Skin of body (tissue), 3 donors: ENCODE measurements at places on chromosomes 1 and 21. TPM values are rescaled to one million over a fixed set of nuclear protein-coding genes. Genes with fewer than 3 reads are reported as not detected.

Gene CRP
- total RNA-seq, result not detected

Gene IFFO2
- 39.2 TPM for total RNA-seq

Gene MFSD2A
- 16.2 TPM for total RNA-seq

Gene AMY2A
- not detected for total RNA-seq

Gene KRTAP10-6
- not detected for total RNA-seq

Gene NPHS2
- total RNA-seq, result not detected

DNA sequence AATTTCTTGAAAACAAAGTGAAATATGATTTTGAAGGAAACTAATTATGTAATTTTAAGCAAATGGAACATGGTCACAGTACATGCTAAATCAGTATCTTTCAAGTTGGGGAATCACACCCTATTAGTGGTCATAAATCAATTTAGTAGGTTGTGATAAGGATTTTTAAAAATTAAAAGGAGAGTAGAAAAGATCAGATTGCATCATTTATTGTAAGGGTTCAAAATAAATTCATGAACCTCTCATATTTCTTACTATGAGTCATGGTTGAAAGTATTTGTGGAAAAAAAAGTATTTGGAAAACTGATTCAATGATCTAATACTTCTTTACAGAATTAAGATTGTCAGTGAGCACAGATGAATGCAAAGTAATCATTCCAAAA is 14.6 kb downstream of the ADSS2 start:
- DNase-seq, result no peak

DNA sequence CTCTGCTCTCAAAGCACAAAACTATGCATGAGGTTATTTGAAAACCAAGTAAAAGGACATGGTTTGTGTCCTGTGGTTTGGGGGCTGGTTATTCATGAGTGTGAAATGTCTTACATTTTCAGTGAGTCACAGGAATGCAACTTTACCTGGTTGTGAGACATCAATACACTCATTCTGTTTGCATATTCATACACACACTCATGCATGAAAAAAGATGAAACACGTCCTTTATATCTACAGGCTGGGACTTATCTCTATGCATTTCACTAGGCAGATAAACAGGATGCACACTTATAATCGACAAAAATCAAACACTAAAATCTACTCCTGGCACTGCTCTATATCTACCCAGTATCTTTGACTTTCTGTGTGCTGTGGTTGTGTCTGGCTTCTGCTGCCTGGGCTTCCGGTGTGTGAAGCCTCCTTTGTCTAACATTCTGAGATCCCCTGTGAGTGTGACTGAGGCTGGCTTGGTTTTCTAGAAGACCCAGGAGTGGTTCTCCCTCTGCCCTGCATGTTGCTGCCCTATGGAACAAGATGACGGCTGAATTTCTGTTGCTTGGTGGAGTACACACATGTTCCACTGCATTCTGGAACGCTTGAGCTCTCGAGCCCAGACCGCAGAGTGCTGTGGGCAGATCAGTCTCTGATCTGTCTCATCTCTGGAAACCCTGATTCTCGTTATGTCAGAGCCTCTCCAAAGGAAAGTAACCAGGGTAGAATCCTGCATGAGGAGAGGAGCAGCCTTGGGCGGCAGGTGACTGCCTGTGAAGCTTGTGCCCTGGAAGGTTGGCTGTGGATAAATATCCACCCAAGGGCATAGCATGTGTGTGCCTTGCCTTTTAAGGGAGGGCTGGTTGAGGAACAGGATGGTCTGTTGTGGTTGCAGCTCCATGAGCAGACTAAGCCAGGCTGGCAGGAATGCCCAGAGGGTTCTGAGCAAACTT is 19.7 kb upstream of the FASLG start:
- no peak for DNase-seq

GRCh38 chr1:240464099-240464498 is 147.9 kb downstream of the GREM2 start:
- no peak for DNase-seq

DNA sequence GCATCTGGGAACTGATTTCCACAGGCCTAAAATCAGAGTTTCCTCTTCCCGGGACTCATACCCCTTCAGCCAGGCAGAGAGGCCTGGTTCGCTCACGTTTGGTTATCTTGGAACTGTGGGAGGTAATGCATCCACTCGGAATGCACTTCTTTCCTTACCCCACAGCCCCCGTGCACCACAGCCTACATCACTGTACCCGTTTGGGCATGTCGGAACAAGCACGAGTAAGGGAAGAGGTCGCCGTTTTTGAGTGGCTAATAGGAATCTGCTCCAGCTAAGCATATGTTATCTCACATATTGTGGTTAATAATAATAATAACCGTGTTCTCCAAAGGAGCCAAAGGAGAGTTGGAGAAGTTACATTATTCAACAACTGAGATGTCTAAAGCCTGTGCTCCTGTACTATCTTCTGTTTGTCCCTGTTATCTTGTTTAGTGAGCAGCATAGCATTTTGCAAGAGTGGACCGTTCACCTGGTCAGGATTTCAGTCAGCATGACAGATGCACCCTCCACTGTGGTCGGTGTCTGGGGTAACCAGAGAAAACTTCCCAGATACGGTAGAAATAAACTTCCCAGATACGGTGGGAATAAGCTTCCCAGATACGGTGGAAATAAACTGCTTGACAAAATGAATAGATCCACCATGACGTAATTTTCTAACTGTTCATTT is 198.6 kb downstream of the SDCCAG8 start:
- no peak for DNase-seq

- peak; percentile 20 for DNase-seq
These were observed 477.6 kb downstream of the NPHP4 start for GRCh38 chr1:5514527-5515183.

DNA sequence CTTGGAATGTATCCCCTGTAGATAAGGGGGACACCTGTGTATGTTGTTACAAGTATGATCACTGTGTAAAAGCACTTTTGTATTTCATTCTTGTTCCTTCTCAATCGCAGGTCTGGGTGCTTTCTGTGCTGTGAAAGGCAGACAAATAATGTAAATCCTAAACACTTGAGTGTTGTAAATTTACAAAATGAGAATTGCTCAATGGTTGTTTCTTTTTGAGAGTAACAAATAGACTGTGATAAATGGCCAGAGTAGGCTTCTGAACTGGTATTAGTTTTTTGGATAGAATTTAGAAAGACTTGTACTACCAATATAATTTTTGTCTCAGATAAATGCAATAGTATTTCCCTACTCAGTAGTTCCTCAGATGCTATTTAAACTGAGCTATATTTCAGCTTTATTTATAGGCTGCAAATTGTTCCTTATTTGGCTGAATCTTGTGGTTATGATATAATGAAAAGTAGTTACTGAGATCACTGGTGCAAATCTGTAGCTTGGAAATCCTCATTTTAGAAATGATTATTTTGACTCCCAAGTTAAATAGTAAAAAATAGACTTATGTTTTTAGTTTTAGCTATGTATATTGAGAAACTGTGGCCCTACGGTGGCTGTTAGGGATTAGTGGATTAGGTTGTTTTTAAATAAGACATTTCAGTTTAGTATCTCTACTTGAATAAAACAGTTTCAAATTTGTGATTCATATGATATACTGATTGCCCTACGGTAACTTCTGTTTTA is 9.2 kb downstream of the BACH1 start:
- DNase-seq, result no peak

- peak; percentile 68 for DNase-seq
These were observed at the start of gene RAB7B for GRCh38 chr1:206002871-206003801. Gene RAB7B, minus strand, starts transcription at chr1:206003395. Its CDS starts 9,260 bp downstream, at chr1:205994135.

DNA sequence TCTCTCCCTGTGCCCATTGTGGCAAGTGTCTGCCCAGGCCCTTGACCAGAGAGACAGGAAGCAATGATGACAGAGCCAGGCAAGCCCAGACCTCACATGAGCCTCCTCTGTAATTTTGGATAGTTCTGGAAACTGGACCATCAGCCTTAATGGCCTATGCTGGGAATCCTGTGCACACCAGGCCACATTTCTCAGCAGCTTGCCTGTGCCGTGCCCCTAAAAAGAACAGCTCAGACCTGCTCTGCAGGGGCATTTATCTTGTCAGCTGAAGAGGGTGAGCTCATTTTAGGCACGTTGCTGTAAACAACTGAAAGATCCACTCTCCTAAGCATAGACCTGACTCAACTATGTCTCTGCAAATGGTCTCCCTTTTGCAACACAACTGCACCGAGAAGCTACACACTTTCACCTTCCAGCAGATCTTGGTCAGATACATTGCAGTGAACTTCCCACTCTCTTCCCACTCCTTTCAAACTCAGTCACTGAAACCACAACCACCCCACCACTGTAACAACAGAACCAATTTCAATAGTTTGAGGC is 53.5 kb upstream of the BACH1 start:
- DNase-seq, result no peak

DNA sequence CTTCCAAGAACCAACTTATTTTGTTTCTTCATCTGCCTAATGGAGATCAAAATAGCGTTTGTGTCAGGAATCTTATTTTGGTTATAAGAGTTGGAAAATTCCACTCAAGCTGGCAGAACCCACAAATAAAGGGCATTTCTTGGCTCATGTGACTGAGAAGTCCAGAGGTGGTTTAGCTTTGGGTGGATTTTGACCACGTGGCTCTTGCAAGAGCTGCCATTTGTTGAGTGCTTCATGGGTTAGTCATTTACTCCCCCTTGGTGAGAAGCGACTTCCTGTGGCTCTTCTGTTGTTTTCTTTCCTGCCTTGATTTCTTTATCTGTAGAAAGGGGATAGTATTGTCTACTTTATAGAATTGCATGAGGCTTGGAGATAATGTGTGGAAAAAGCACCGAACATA is 9.5 kb upstream of the RNF186 start:
- no peak for DNase-seq

DNA sequence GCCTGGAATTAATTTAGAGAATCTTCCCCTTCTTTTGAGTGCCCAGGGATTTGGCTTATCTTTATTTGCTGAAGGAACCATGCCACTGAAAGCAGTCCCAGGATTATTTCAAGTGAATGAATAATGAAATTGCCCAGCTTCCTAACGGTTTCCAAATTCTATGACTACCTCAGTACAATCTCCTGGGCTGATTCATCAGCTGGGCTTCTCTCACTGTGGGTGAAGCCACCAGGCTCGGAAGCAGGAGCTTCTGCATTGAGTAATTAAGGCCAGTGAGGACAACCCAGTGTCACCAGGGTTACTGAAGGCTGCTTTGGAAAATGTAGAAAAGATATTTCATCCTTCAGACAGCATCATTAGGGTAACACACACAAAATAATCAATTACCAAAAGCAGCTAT is 169.8 kb downstream of the DAB1 start:
- no peak for DNase-seq
